ENCODE measurements at places on chromosomes 12 and 14. TPM values are rescaled to one million over a fixed set of nuclear protein-coding genes. Genes with fewer than 3 reads are reported as not detected.

GRCh38 chr12:119601877-119602733 lies 8.5 kb downstream of the TMEM233 start:
- no peak for DNase-seq

GRCh38 chr12:95412482-95413311 lies 61.3 kb upstream of the METAP2 start:
- DNase-seq = no peak

DNA sequence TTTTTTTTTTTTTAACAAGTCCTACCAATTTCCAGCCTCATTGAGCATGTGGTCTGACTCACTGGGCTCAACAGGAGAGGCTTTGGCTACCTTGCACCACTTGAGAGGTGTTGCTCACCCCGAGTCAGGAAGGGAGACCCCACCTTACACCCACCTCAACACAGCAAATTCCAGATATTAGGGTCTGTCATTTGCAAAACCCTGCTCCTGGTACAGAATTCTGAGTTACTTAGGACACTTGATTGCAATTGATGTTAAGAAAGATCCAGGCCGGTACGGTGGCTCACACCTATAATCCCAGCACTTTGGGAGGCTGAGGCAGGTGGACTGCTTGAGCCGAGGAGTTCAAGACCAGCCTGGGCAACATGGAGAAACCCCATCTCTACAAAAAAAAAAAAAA lies 14.1 kb downstream of the DGLUCY start:
- no peak for DNase-seq

- DNase-seq = no peak
Measured at GRCh38 chr14:49497725-49498348, 88.3 kb downstream of the RPS29 start.

GRCh38 chr14:52266782-52267181 lies 716 bp upstream of the PTGDR start:
- DNase-seq = no peak

DNA sequence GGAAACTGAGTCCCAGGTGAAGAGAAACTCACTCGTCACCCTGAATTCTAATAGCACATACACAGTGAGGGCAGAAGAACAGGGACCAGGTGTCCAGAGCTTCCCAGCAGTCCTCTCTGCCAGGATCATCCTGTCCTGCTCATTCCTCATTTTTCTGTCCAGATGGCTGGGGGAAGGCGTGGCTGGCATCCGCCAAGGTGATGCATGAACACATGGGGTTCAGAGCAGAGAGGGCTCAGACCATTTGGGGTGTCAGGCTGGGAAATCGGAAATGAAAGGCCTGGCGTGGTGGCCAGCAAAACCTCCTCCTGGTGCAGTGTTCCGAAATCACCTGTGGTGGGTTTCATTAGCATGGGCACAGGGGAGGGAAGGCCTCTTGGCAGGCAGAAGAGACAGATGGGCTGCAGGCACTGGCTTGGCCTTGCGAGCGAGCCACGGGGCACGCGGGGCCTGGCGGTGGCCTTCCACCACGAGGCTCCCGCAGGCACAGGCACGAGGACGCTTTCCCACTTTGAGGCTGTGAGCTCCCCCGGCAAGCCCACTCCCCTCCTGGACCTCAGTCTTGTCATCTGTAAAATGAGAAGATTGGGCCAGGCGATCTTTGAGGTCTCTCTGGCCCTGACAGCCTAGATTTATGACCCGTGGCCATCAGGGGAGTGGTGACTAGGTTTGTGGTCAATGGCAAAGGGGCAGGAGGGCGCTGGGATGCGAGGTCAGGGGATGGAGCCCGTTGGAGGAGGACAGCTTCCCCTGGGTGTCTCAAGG lies 68.5 kb downstream of the TSPAN9 start:
- no peak for DNase-seq

DNA sequence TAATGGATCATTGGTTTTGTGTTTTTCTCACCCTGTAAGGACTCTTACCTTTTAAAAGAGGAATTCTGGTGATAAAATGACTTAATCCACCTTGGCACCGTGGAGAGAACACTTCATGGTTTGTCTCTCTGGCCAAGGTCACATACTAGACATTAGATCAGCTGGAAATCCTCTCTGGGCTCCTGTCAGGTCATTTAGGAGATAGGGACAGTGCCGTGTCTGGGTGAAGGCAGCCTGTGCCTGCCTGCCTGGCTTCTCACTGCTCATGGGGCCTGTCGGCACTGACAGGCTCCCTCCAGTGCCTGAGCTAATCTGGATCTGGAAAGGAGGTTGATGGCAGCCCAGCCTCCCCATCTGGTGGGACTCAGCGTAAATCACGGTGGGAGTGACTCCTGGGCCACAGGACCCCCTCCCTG lies 5.7 kb downstream of the CRADD start:
- no peak for DNase-seq

DNA sequence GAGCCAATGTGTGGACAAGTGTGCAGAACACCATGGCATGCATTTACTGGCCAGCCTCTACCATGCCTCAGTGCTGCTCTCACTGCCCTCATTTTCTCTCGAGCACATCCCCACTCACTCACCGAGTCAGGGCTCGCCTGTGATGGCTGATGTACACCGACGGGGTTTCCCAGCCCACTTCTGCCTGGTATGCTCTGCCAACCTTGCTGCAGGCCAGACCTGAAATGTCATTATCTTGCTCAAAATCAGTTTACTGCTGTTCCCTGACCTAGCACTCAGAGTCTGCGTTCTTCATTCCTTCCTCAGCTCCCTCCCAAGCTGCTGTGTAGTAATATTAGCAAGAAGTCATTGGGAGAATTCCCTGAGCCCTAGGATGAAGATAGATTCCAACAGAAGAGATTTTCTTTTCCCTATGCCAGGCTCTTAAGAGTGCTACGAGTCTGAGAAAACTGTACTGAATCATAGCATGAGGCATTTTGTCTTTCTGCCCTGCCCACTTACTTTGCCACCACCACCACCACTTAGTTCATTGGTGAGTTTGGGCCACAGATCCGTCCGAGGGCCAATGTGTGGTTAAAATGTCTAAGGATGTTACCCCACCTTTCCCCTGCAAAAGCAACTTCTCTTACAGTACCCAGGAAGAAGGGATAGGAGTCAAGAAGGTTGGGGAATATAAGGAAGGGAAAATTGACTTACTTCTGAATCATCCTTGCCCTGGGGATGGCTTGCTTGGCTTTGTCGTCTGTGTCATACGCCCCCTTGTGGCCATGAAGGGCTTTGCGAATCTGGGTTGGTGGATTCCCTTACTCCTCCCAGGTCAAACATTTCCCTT lies 51.0 kb downstream of the BMAL2 start:
- DNase-seq = peak; percentile 15

- DNase-seq = no peak
Measured at GRCh38 chr12:106329231-106329982, 26.9 kb downstream of the TCP11L2 start.

DNA sequence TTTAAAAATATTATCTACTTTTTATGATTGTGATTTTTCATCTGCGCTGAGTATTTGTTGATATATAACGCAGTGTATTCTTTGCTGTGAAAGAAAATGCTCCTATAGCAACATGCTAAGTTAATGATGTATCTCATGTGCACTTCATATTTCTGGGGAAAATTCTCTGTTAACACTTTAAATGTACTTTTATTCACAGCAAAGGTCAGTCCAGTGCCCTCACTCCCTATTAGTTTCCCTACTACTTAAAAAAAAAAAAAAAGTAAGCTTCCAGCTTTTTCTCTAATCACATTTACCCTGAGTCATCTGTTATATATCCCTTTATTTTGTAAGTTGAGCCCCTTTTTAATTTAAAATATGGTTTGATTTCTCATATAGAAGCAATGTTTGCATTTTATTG lies 219.8 kb downstream of the AEBP2 start:
- no peak for DNase-seq

- no peak for DNase-seq
Measured at GRCh38 chr12:49567302-49567610, 686 bp downstream of the MCRS1 start.

DNA sequence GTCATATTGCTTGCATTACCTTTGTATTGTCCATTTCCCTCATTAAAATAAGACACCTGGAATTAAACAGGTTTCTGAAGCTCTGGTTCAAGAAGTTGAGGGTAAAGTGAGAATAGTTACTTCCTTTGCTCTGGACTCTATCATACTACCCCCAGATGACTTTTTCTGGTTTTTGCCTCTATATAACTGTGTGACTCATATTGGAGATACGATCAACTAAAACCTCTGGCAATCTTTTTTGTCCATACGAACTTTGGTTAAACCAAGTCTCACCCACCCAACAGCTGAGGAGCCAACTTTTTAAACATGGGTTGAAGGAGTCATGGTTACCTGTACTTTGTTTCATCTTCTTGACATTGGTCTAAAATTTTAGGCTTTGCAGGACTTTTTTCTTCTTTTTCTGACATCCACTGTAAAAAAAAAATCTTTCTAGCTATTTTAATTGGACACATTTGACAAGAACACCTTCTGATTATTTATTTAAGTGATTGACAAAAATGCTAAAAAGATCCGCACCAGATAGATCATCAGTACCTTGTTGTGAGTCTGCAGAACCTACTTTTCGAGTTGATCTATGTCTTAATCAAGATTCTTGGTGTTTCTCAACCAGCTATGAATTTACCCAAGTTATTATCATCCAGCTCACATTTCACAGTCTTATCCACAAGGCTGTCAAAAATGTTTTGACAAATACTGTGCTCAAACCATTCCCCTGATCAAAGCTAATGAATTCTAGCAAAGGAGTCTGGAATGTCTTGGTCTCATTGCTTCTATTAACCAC lies 166.0 kb downstream of the IPO8 start:
- DNase-seq = no peak

- no peak for DNase-seq
Measured at GRCh38 chr12:117567644-117568216, 206.3 kb upstream of the NOS1 start.

GRCh38 chr14:50773632-50774541 lies 57.1 kb downstream of the NIN start:
- DNase-seq = no peak

- no peak for DNase-seq
Measured at GRCh38 chr12:14771651-14772137, 31.6 kb downstream of the WBP11 start.

- no peak for DNase-seq
Measured at GRCh38 chr12:47896633-47897032, 8.2 kb downstream of the VDR start.

- peak; percentile 60 for DNase-seq
Measured at GRCh38 chr12:96234591-96235483, 40.7 kb downstream of the ELK3 start.

Gene CYP46A1
- total RNA-seq = not detected

Gene FOXN4
- not detected for total RNA-seq

Gene MLH3
- total RNA-seq = 23.9 TPM

Gene KSR2
- 0.11 TPM for total RNA-seq

Gene PCED1B
- 1.5 TPM for total RNA-seq

Gene PLEK2
- 0.53 TPM for total RNA-seq

Gene GPR137C
- total RNA-seq = not detected

Gene TMEM229B
- total RNA-seq = 5.5 TPM

All from ascending aorta (tissue), 2 donors.